NCI-H446 (cell line): ENCODE measurements at places on chromosomes 13 and 19.
A peak's percentile ranks its signal among the peaks of the same experiment; 100 is the strongest.

- no peak for DNase-seq
Measured at GRCh38 chr13:98678741-98679140, 73.7 kb downstream of the SLC15A1 start.

DNA sequence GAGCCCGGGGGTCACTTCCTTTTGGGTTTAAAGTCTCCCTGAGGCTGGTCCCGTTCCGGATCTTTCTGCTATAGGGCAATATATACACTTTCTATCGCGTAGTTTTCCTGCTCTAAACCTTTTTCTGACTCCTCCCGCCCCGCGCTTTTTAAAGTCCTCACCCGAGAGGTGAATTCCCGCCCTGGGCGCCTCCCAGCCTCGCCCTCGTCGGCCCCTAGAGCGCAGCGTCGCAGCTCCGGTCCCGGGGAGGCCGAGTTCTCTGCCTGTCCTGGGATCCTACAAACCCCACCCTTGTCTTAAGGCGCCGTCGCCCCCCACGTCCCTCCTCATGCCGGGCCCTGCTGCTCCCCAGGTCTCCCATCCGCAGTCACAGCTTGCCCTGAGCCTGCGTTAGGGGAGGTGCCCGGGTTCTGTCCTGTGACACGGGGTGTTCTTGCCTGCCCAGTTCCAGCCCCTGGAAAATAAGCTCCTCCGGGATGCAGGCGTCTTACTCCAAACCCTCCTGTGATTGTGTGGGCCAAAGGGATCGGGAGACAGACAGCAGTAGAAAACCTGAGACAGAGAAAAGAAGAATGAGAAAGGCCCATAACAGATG lies 491 bp downstream of the ZNF525 start:
- DNase-seq, result no peak

- no peak for DNase-seq
Measured at GRCh38 chr13:100895651-100896050, 221.1 kb upstream of the TMTC4 start.

GRCh38 chr13:40137400-40137799 lies 481.9 kb downstream of the COG6 start:
- no peak for DNase-seq

GRCh38 chr19:5772416-5772815 lies 12.1 kb downstream of the PRR22 start:
- no peak for DNase-seq

GRCh38 chr13:51519771-51520216 lies 64.5 kb upstream of the WDFY2 start:
- peak; percentile 83 for DNase-seq

- DNase-seq, result no peak
Measured at GRCh38 chr13:70662231-70662940, 554.1 kb upstream of the KLHL1 start.

GRCh38 chr19:44748426-44749254 lies at the start of gene BCL3:
Gene BCL3, plus strand, starts transcription at chr19:44748708. Its CDS starts 83 bp downstream, at chr19:44748791.
- DNase-seq, result peak; percentile 33

DNA sequence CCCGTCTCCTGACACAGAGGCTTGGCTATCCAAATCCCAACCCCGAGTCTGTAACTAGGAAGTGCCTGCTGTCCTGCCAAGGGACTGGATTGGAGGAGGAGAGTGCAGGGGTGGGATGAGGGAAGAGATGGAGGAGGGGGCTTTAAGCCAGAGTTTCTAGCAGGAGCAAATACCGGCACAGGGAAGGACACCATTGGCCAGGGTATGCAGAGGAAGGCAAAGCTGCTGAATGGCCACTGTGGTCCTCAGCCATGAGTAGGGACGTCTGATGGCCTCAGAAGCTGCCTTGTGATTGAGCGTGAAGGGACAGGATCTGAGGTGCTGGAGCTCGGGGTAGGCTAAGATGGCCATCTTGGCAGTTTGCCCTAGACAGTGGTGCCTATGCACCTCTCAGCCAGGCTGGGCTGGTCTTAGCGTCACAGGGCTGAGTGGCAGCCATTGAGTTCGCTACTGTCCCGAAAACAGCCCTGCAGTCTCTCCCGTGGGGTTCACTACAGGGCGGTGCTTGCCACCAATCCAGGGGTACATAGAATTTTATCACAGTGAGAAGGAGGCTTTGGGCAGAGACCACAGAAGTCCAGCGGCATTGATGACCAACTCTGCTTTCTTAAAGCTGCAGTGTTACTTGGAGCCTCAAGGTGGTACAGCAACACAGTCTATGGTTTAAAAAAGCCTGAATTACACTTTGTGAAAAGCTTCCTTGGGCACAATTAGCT lies 61.8 kb downstream of the AKAP11 start:
- peak; percentile 30 for DNase-seq

DNA sequence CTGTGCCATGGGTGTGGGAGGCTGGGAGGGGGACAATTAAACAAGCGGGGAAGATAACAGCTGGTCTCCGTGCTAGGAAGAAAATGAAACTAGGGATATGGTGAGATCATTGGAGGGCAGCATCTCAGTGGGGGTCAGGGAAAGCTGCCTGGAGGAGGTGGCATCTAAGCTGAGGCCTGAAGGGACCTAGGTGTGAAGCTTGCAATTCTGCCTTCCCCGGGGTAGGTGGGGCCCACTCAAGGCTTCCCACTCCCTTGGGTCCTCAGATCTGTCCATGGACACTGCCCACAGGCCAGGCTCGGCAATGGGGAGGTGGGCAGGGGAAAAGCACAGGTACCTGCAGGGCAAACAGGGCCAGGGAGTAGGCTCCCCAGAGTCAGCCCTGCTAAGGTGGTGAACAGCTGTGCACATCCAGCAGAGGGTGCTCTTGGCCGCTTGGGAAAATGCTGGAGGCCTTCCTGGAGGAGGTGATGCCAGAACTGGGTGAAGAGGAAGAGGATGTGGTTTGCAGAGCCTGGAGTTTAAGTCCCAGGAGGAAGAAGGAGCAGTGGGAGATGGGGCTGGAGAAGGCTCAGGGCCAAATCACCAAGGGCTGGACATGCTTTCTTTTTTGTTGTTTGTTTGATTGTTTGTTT lies 25.7 kb upstream of the CCNE1 start:
- no peak for DNase-seq

DNA sequence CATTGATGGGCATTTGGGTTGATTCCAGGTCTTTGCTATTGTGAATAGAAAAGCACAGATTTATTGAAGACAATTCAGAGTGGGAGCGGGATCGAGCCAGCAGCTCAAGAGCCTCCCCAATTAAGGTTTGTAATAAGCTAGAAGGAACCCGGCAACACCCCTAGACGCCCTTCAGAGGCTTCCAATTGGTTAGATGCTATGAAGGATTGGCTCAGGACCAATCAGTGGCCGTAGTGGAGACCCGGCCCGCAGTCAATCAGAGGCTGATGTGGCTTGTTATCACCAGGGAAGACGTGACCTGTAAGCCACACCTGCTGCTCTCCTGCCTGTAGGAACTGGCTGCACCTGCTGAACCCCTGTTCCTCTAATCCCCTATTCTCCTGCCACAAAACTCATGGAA lies 14.6 kb downstream of the SIGLEC11 start:
- no peak for DNase-seq

GRCh38 chr13:105611424-105611823 lies 924.0 kb downstream of the EFNB2 start:
- DNase-seq, result no peak

GRCh38 chr13:103277959-103278694 lies 211.9 kb upstream of the SLC10A2 start:
- no peak for DNase-seq

GRCh38 chr19:50778906-50779430 lies 8.7 kb downstream of the GPR32 start:
- no peak for DNase-seq

GRCh38 chr19:29620931-29621351 lies 14.9 kb downstream of the POP4 start:
- DNase-seq, result no peak

DNA sequence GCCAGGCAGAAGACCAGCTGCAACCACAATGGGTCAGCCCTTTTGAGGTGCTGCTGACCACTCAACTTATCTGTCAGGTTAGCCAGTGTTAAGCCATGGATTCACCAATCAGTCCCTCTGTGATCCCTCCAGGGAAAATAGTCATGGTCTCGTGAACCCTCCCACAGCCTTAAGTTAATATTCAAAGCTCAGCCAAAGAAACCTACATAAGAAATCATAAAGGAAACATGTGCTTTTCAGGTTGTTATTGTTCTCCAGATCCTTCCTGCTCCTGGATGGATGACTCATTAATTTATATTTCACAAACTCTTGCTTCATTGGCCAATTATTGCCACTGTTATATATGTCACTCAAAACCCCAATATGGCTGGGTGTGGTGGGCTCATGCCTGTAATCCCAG lies 161.9 kb downstream of the B3GLCT start:
- no peak for DNase-seq

GRCh38 chr19:46189971-46190888 lies 39.3 kb upstream of the IGFL1 start:
- no peak for DNase-seq

- no peak for DNase-seq
Measured at GRCh38 chr19:39825093-39825463, 8.9 kb downstream of the DYRK1B start.

- DNase-seq, result no peak
Measured at GRCh38 chr19:4043401-4043800, 23.3 kb downstream of the ZBTB7A start.

- DNase-seq, result no peak
Measured at GRCh38 chr19:46494146-46494940, 1.3 kb downstream of the PNMA8B start.

- DNase-seq, result no peak
Measured at GRCh38 chr13:114222461-114222968, 12.2 kb upstream of the CDC16 start.

DNA sequence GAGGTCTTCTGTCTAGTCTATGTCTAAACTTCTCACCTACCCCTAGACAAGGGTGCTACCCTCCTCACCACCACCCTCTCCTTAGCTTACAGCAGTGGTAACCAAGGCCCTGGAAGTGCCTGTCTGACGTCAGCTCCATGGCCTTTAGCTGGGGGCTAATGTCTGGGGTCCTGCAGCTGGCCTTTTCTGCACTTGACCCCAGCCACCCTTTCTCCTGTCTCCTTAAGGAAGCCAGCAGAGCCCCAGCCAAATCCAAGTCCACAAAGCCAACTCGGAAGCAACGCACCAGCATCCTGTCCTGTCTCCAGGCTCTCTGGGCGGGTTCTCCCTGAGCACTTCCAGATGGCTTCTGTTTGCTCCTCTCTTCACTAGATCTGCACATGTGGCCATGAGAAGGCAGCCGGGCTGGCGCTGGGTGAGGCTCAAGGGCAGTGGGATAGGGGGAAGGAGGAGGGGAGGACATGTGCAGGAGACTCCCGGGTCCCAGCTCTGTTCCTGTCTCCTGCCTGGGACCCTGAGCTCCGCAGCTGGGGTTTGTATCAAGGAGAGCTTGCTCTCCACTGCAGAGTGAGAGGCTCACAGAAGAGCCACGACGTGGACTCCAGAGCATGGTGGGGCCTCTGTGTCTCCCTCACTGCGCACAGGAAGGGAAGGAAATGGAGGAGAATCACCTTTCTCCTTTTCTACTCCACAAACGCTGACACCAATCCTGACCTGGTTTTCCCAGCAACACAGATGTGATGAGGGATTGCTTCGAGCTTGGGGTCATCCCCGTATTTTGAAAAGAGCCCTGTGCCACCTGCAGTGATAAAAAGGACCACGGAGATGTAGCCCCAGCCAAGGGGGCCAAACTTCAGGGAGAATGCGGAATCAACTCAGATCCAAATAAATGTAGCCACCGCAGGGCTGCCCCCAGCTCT lies 204.2 kb downstream of the USP12 start:
- DNase-seq, result peak; percentile 23

DNA sequence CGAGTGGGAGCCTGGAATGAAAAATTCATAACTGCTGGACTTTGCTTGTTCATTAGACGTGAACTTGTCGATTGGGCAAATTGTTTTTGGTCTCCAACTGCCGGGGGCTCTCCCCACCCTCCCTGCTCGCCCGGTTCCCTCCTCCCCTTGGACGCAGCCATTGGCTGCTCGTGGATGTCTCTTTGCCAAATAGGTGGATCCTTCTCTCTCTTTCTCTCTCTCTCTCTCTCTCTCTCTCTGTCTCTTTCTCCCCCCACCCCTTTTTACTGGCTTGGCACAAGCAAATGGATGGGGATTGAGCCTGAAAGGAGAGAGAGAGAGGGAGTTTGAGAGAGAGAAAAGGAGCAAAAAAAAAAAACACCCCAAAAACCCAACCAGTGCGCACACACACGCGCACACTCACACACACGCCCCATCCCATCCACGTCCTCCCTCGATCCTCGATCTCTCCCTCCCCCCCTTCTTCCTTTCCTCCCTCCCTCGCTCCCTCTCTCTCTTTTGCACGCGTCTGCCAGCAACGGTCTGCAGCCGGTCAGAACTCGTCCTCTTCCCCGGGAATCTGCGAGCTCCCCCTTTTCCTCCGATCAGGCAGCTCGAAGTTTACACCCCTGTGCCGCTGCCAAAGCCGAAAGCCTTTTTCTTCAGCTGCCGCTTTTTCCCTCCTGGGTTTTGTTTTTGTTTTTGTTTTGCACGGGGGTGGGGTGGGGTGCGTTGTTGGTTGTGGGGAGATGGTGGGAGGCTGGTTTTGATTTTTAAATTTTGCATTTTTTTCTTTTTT lies 27.8 kb downstream of the NFIX start:
- peak; percentile 96 for DNase-seq

DNA sequence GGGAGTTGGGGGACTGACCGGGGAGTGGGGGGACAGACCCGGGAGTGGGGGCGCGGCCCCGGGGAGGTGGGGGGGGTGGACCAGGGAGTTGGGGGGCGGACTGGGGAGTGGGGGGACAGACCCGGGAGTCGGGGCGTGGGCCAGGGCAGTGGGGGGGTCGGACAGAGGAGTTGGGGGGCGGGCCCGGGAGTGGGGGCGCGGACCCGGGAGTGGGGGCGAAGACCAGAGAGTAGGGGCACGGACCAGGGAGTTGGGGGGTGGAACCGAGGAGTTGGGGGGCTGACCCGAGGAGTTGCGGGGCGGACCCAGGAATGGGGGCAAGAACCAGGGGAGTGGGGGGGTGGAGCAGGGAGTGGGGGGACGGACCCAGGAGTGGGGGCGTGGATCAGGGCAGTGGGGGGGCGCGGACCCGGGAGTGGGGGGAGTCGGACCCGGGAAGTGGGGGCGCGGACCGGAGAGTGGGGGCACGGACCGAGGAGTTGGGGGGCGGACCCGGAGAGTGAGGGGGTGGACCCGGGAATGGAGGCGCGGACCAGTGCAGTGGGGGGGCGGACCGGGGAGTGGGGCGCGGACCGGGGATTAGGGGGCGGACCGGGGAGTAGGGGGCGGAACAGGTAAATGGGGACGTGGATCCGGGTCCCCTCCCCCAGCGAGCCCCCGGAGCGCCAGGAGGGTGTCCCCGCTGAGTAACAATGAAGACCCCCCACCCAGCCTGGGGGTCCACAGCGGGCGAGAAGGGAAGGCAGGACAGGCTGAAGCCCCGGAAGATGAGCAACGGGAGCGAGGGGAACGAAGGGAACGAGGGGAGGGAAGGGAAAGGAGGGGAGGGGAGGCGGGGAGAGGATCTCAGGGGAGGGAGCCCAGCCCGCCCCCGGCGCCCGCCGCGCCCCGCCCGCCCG lies 589 bp downstream of the R3HDM4 start:
- no peak for DNase-seq

GRCh38 chr19:48806818-48807589 lies 3.8 kb downstream of the BCAT2 start:
- DNase-seq, result no peak

DNA sequence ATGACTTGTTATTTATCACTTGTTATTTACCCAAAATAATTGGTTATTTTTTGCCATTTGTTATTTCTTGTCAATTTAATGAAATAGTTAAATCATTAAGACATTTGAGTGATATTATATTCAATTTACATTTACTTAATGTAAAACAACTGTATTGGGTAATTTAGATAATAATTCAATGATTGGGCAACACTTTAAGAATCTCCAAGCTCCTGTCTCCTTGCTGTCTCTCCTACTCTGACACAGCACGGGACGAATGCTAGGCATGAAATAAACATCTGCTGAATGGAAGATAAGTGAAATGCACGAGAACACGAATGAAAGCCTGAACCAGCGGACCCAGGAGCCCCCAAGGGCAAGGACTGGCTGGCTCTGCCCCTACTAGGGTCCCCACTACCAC lies 5.7 kb upstream of the PPP6R1 start:
- no peak for DNase-seq
